MG63 (cell line): ENCODE measurements at places on chromosomes 1 and 21. TPM values are rescaled to one million over a fixed set of nuclear protein-coding genes. Genes with fewer than 3 reads are reported as not detected.

The ST6GALNAC5 gene
- total RNA-seq = 0.46 TPM in 1 of 2 replicates, not detected in the other

The GON4L gene
- total RNA-seq = 11.6 and 15.6 TPM in 2 replicates

The DNM3 gene
- total RNA-seq = 0.10 TPM in 1 of 2 replicates, not detected in the other

The BSDC1 gene
- total RNA-seq = 35.8 and 52.2 TPM in 2 replicates

GRCh38 chr1:59750328-59751003, 64.3 kb upstream of the HOOK1 start:
- DNase-seq = peak; percentile 28

DNA sequence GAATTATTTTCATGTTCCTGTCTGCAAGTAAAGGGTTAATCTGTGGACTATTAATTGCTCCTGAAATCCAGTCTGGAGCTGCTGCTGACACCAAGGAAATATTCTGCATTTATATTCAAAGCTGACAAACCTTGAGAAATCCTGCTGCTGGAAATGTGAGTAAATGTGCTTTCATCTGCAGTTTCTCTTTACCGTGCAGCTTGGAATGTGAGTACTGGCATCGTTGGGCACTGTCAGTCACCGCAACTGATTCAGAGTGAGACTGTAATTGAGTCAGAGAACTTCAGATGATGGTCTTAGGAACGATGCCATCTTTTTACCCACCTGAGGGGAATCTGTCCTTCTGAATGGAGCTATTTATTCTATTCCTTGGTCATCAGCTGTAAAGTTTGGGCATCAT, 420.6 kb downstream of the SIPA1L2 start:
- no peak for DNase-seq
